SJCRH30 (cell line): ENCODE measurements at places on chromosomes 6 and 20. TPM values are rescaled to one million over a fixed set of nuclear protein-coding genes. Genes with fewer than 3 reads are reported as not detected.

RAD21L1 gene
- total RNA-seq: 0.28 TPM in 1 of 2 replicates, not detected in the other

POLH gene
- total RNA-seq: 10.3 and 12.4 TPM in 2 replicates

WFDC10B gene
- total RNA-seq: not detected in 2 replicates

C6orf132 gene
- total RNA-seq: not detected in 2 replicates

DNA sequence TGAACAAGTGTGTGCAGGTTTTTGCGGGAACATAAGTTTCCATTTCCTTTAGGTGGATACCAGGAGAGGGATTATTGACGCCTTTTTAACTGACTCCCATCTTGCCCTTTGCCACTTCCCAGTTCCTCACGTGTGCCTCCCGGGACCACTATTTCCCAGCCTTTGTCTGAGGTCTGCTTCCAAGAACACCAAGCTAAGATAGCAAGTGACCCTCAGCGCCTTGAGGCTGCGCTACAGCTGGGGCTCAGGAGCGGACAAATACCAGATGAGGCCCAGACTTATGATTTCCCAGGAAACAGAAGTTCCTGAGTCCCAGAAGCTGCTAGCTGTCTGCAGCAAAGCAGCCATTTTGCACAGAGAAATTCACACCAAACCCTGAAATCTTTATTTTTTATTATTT is 216.7 kb downstream of the SYNDIG1 start:
- no peak for DNase-seq
